Stimulated activated CD4-positive, alpha-beta T cell treated with anti-CD3 and anti-CD28 coated beads, Interleukin-15, amount 100 ng/mL, for 24 hours (primary cell): ENCODE measurements at places on chromosomes 11 and 22.

- DNase-seq, result no peak
Observed at GRCh38 chr11:92388380-92388779, 163.8 kb downstream of the FAT3 start.

GRCh38 chr22:17980638-17981051 is 43.7 kb downstream of the MICAL3 start:
- peak; percentile 63 for DNase-seq

DNA sequence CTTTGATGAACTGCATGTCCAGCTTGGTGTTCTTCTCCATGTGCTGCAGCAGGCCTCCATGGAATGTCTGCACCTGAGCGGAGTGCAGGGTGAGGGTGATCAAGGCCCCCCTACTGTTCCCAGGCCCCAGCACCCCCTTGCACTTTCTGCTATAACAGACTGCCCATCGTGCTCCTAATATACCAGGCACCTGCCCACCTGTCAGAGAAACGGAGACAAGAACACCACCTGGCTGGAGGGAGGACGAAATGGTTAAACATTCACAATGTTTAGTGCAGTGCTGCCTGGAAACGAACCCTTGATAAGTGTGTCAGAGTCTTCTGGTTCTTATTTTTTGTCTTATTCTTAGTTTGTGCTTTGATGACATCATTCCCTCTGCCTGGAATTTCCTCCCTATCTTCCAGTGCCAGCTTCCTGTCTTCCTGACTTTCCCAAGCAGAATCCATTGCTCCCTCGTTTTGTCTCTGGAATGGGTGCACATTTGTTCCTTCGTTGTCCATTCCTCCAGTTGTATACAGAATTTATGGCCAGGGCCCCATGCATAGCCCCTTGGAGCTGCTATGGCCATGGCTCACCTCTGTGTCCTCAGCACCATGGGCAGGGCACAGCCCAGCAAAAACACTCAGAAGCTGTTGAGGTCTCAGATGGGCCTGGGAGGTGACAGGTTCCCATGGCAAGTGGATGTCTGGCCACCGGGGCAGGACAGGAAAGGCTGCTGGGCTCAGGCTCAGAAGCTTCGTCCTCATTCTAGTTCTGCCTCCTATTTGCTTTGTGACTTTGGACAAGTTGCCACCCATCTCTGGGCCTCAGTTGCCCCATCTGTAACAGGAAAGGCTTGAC is 11.9 kb downstream of the BAIAP2L2 start:
- no peak for DNase-seq

DNA sequence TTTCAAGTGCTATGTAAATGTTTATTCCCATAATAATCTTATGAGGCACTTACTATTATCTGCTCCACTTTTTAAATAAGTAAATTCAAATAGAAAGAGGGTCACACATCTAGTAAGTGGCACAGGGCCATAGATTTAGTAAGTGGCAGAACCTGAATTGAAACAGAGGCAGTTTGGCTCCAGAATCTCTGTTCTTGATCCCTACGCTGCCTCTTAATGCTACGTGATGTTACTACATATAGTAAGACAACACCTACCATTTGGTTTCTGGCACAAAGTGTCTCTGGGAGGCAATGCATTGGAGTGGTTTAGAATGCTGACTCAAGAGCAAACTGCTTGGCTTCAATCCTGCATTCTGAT is 1018.3 kb downstream of the DLG2 start:
- no peak for DNase-seq

DNA sequence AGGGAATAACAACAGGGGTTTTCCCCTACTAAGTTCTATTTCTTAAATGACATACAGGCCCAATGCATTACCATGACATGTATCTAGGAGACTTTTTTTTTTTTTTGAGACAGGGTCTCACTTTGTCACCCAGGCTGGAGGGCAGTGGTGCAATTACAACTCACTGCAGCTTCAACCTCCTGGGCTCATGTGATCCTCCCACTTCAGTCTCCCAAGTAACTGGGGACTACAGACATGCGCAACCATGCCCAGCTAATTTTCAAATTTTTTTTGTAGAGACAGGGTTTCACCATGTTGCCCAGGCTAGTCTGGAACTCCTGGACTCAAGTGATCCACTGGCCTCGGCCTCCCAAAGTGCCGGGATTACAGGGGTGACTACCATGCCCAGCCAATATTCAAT is 7.5 kb downstream of the CPSF7 start:
- no peak for DNase-seq

DNA sequence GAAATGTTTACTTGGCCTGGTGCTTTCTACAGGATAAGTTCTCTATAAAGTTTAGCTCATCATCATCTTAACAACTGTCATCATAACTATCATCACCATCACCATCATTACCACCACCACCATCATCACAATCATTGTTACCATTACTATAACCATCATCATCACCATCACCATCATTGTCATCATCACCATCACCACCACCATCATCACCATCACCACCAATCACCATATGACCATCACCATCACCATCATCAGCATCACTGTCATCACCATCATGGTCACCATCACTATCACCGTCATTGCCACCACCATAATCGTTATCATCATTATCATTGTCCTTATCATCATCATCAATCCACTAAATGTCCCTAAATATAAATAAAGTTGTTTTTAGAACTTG is 54.9 kb downstream of the DHCR7 start:
- DNase-seq, result no peak

DNA sequence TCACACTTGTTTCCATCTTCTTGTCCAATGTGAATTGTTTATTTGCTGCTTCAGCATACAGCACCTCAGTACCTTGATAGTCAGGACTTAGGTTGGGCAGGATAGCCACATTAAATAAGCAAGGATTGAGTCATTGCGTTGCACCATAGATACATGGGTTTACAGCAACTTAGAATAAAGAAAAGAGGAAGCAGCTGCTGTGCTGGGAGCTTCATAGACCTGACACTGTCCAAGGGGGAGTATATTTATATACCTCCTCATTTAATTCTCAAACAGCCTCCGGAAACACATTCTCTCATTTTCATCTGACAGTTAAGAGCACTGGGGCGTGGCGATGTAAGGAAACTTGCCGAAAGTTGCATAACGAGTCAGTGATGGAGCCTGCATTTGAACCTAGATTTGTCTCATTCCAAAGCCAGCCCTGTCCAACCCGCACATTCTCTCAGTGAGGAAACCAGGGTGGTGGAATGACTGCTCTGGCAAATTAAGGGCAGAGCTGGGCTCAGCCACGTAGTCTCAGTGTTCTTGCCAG is 42.2 kb downstream of the UBASH3B start:
- peak; percentile 44 for DNase-seq

- DNase-seq, result no peak
Observed at GRCh38 chr11:87236368-87236767, 198.6 kb downstream of the TMEM135 start.

- DNase-seq, result peak; percentile 12
Observed at GRCh38 chr11:36492724-36493304, 17.3 kb downstream of the TRAF6 start.

DNA sequence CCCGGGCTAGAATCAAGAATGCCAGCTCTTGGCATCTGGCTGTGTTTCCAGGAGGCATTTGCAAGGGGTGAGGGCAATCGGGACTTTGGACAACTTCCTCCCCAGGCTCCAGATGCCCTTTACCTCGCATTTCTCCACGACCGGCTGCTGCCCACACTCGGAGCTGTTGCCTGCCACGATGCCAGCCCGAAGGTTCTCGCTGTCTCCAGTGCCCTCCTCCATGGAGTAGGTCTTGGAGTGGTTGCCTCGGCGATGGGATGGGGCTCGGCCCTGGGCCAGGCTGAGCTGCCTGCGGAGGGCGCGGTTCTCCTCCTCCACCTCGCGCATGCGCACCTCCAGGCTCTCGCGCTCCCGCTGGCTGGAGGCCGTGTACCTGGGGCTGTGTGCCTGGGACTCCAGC is 270.0 kb downstream of the LARGE1 start:
- DNase-seq, result no peak

GRCh38 chr11:94322501-94322900 is 18.1 kb downstream of the IZUMO1R start:
- DNase-seq, result no peak

- DNase-seq, result peak; percentile 9
Observed at GRCh38 chr22:40684728-40685127, 5.4 kb downstream of the MCHR1 start.

GRCh38 chr11:69122630-69123431 is 32.9 kb upstream of the SMIM38 start:
- peak; percentile 91 for DNase-seq

DNA sequence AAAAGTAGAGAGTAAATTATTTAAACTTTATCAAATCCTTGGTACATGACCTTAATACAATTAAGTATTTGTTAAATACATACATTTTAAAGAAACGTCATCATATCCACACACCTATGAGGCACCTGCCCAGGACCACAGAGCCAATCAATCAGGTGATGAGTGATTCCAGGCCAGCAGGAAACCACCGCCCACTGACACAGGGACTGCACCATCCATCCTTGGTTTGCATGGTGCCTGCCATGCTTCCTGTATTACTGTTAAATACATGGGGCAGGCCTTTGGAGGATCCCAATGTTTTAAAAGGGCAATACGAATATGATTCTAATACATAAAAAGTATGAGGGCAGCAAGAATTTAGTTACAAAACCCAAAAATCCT is 7.0 kb upstream of the TBC1D10A start:
- DNase-seq, result peak; percentile 41

- DNase-seq, result no peak
Observed at GRCh38 chr11:1030556-1030955, 6.0 kb downstream of the MUC6 start.

GRCh38 chr11:445765-446588 is 4.1 kb upstream of the PTDSS2 start:
- no peak for DNase-seq

GRCh38 chr11:62930157-62930556 is 9.0 kb upstream of the CHRM1 start:
- DNase-seq, result no peak

DNA sequence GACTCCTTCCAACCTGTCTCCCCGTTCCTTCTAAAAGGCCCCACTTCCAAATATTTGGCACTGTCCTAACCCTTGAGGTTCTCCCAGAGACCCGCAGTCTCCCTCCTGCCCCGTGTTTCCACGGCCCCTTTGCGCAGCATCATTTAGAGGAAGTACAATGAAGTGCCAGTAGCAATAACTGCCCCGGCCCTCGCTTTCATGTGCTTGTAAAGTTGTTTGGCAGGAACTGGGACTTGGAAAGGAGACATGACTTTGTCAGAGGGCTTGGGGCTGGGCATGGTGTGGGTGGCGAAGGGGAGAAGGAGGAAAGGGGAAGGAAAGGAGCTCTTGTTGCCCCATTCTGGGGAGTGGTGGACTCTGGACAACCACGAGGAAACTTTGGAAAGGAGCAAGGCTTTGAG is 2.6 kb downstream of the CD44 start:
- DNase-seq, result peak; percentile 49

- DNase-seq, result no peak
Observed at GRCh38 chr11:20912922-20913512, 243.6 kb downstream of the NELL1 start.

- no peak for DNase-seq
Observed at GRCh38 chr22:50725597-50725996, 12.4 kb upstream of the ACR start.

DNA sequence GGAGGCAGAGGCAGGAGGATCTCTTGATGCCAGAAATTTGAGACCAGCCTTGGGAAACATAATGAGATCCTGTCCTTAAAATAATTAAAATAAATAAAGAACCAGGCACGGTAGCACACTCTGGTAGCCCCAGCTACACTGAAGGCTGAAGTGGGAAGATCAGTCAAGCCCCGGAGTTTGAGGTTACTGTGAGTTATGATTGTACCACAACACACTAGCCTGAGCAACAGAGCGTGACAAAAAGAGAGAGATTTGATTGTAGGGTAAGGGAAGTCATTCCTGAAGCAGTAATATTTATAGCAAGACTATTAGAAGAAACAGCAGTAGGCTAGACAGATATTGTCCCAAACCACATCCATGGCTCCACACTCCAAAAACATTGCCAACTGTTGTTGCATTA is 1408.4 kb upstream of the TENM4 start:
- DNase-seq, result no peak

- DNase-seq, result peak; percentile 27
Observed at GRCh38 chr22:37068859-37069258, 17.3 kb downstream of the KCTD17 start.

DNA sequence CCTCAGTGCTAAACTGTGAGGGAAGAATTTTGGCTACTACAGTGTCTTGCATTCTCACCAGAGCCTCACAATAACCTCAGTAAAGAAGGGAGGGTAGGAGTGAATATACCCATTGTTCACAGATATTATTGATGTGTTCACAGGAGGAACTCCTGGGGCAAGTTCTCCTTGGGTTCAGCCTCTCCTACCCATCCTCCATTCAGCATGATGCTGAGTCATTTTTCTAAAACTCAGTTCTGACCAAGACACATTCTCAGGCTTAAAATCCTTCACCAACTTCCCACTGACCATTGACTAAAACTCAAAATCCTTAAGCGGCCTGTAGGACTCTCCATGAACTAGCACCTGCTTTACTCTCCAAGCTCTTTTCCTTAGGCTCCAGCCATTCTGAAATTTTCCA is 48.7 kb downstream of the SYTL2 start:
- DNase-seq, result no peak
